ENCODE measurements at places on chromosomes 13 and 19.

GRCh38 chr19:18416778-18417249 lies 2.4 kb upstream of the SSBP4 start:
- DNase-seq: peak; percentile 81

- no peak for DNase-seq
Observed at GRCh38 chr13:30337061-30337610, 29.8 kb upstream of the KATNAL1 start.

DNA sequence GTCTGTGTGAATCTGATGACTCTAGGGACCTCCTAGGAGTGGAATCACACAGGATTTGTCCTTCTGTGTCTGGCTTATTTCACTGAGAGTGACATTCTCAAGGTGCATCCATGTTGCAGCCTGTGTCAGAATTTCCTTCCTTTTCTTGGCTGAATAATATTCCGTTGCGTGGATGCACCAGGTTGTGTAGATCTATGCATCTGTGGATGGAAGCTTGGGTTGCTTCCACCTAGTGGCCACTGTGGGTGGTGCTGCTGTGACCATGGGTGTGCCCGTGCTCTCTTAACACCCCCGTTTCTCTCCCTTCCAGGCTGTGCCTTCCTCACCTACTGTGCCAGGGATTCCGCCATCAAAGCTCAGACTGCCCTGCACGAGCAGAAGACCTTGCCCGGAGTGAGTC lies 26.2 kb downstream of the CELF5 start:
- DNase-seq: peak; percentile 61

- no peak for DNase-seq
Observed at GRCh38 chr13:79402074-79402635, 3.9 kb downstream of the RBM26 start.

DNA sequence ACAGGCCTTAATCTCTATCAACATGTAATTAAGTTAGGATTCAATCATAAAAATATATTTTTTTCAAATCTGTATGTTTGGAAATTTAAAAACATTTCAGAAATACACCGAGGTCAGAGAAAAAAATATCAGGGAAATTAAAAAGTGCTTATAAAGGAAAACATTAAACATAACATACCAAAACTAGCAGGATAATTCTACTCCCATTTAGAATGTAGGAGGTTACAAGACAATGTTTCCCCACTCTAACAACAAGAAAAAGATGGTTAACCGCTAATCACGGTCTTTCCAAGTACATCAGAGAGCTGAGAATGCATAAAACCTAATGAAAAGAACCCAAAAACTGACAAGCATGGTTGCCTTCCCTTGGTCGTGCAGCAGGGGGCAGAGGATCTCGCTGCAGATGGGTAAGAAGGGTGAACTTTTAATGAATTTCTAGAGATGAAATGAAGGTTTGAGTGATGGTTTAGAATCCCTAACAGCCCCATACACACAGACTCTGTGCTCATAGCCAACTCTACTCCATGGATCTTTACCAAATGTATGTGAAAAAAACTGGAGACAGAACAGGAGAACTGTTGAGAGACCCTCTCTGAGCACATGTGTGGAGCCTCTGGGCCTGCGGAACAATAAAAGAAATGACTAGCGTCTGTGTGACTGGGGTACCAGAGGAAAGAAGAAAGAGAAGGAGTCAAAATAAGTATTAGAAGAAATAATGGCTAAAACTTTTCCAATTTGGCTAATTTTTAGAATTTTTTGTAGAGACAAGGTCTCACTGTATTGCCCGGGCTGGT lies 51.3 kb upstream of the LSM14A start:
- DNase-seq: peak; percentile 71

- DNase-seq: no peak
Observed at GRCh38 chr13:113586661-113587479, 2.3 kb downstream of the TFDP1 start.

GRCh38 chr19:51019544-51019925 lies at the start of gene KLK10:
KLK10 (minus strand) TSS chr19:51019709; CDS start chr19:51019130, 579 bp downstream.
- no peak for DNase-seq

DNA sequence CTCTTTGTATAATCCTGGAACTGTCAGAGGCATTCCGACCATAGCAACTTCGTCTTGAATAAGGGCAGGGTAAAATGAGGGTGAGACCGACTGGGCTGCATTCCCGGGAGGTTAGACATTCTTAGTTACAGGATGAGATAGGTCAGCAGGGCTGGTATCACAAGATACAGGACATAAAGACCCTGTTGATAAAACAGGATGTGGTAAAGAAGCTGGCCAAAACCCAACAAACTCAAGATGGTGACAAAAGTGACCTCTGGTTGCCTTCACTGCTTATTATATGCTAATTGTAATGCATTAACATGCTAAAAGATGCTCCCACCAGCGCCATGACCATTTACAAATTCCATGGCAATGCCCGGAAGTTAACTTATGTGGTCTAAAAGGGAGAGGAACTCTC lies 27.7 kb upstream of the MBNL2 start:
- DNase-seq: no peak

DNA sequence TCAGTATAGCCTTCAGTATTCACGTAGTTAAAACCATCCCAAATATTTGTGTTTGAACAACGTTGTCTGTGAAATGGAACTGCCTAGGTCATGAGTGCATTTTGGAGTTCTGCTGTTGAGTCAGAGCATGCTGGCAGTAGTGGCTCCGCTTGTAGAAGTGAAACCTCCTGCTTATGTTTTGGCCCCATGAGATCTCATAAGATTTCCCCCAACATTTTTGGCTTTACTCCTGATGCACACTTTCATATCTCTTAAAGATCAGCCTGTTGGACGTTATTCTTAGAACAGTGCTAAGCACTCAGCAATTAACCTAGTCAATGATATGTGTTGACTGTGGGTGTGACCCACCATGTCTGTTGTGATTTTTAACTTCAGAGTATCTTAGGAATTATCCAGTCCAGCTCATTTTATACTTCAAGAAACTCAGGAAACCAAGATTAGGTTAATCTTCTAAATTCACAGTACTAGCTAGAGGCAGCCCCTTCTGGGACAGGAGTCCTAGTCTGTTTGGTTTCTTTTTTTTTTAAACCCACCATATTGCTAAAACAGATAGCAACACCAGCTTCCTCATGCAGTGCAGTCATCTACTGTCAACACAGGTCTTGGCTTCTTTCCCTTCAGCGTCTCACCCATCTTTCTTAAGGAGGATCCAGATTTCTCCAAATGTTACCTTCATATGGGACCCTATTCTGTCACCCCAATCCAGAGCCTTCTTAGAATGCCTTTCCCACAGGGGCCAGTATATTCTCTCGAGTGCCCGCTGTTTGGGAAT lies 26.2 kb downstream of the RAP2A start:
- DNase-seq: no peak

GRCh38 chr13:50126263-50126992 lies 111.2 kb downstream of the KCNRG start:
- DNase-seq: no peak

DNA sequence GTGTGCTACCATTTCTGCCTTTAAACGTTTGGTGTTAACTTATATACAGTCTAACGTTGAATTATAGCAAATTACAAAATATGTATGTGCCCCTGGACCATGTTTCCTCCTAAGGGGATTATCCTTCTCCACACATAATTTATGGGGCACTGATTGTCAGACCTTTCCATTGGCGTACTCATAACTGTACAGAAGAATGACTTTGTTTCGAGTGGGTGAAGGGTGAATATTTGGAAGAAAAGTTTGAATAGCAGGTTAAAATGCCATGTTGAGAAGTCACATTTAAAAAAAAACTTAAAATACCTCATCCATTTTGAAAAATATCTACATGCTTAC lies 58.8 kb downstream of the SLC10A2 start:
- no peak for DNase-seq

DNA sequence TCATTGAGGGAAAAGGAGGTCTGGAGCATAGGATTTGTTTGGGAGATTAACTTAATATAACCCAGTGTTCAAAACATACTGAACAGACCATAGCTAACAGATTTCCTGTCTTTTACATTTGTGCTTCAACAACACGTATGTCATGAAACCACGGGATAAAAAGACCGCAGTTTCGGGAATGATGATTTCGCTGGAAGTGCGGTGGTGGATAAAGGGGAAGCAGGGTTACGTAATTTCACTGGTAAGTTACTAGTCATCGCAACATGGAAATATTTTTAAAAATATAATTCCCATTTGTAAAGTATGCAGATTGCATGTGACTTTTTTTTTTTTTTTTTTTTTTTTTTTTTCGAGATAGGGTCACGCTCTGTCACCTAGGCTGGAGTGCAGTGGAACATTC lies 237.4 kb downstream of the LMO7 start:
- DNase-seq: no peak

DNA sequence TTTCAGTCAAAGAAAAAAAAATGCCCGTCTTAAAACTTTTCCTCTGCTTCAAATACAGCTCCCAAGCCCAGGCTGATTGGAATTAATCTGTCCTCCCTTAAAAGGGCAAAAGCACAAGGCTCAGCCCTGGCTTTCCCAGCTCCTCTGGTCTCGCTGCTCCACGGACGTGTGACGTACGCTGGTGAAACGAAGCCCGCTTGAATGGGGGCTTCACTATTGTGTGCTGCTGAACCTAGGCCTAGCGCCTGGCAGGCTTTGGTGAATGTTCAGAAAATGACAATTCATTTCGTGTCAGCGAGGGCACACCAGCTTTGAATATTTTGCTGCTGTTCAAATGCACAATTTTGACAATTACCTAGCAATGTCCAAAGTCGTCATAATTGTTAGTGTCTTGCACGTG lies 615 bp upstream of the ZNF135 start:
- DNase-seq: no peak

- DNase-seq: no peak
Observed at GRCh38 chr13:99158846-99159245, 41.8 kb upstream of the UBAC2 start.

DNA sequence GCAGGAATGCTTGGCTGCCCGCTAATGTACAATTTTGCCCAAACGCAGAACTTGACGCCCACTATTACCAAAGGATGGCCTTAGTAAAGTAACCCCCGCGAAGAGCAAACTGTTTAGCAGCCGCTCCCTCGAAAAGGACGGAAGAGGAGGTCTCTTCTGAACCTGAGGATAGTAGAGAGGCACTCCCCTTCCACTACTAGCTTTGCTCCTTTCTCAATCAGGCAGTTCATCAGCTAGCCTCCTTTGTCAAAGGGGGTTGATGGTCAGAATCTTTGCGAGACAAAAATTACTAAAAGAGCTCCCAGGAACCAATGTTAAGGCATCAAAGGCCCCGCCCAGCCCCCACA lies 534 bp downstream of the CAB39L start:
- DNase-seq: no peak

DNA sequence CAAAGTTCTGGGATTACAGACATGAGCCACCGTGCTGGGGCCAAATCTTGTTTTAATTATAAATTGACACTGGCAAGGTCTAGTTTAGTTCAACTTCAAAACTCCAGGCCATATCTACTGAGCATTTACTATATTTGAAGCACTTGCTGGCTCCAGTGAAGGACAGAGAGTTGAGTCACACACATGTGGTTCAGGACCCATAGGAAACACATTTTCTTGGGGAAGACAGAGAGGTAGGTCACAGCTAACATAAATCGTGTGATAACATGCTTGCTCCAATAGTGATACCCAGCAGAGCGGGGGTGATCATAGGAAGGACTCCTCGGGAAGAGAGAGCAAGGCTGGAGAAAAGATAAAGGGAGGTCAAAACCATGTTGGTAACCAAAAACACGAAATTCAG lies 170.6 kb upstream of the TSC22D1 start:
- DNase-seq: no peak

GRCh38 chr19:42132851-42133528 lies 744 bp upstream of the POU2F2 start:
- peak; percentile 94 for DNase-seq

- no peak for DNase-seq
Observed at GRCh38 chr13:76812206-76812897, 73.9 kb downstream of the KCTD12 start.

DNA sequence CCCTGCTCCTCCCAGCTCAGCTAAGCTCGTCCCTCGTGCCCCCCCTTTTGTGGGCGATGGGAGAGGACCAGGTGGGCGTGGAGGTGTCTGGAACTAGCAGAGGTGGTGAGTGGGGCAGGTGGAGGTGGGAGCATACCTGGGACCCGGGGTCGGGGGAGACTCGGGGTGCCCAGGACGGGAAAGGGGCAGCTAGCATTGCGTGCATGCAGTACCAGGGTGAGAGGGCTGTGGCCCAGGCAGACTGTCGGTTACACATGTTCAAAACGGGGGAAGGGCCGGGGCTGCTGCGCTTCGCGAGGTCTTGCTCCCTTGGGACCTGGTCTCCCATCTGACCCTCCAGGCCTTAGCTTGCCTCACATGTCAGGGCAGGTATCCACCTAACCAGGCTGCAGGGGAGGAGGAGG lies 9.1 kb downstream of the TLE5 start:
- no peak for DNase-seq

DNA sequence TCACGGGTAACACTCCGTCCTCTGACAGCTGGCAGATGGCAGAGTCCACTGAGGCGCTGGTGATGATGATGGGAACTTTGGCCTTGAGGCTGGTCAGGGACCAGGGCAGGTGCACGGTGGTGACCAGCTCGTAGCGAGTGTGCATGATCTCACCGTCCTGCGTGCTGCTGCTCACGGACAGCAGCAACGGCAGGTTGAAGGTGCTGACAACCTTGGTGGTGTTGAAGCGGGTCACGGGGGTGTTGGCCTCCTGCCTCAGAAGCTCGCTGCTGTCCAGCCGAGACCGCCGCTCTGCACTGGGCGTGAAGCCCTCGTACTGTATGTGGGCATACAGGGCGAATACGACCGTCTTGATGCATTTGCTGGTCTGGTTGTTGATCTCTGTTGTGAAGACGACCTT lies 11.6 kb downstream of the ARRDC5 start:
- no peak for DNase-seq

DNA sequence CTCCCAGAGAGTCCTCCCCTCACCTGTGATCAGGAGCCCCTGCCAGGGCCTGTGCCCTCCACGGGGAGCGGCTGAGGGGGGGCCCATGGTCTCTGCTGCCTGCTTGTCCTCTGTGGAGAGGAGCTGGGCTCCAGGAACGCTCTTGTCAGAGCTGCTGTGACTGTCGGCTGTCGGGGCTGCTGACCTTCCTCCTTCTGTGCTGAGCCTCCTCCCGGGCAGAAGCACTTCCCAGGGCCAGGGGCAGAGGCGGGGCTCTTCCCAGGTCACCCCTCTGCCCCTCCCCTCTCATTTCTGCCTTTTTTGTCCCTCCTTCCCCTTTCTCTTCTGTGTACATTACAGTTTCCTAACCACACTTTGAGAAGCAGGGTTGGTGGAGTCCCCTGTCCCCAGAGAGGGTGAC lies at the start of gene CEACAM4:
TSS of gene CEACAM4 (minus strand) at position 198 of the 400 bp plus-strand sequence. CDS start at position 87, 111 bp downstream.
- DNase-seq: no peak
